ENCODE measurements at places on chromosomes 1 and 21.

DNA sequence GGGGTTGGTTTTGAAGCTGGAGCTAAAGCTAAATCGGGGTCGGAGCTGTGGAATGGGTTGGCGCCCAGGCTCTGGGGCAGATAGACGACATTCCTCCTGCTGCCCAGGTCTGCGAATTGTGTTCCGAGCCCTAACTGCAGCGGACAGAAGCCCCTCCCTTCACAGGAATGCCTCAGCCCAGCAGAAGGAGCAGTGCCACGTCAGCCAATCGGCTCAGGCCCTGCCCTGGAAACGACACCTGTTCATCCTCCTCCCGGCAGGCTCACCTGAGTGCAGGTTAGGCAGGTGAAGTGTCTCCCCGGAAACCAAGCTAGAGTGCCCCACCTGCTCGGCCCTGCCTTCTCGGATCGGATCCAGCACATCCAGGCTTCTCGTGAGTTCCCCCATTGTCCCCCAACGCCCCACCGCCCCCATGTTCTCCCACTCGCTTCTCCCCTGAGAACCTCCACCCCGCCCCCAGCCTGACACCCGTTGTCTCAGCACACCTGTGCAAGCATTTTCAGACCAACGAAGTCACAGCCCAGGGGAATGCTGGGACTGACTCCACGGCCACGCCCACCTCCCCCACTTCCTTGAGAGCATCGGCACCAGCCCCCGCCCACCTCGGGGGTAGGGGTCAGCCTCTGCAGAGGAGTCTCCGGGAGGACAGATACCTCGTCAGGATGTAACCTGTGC lies 775 bp downstream of the TMEM125 start:
- no peak for DNase-seq

DNA sequence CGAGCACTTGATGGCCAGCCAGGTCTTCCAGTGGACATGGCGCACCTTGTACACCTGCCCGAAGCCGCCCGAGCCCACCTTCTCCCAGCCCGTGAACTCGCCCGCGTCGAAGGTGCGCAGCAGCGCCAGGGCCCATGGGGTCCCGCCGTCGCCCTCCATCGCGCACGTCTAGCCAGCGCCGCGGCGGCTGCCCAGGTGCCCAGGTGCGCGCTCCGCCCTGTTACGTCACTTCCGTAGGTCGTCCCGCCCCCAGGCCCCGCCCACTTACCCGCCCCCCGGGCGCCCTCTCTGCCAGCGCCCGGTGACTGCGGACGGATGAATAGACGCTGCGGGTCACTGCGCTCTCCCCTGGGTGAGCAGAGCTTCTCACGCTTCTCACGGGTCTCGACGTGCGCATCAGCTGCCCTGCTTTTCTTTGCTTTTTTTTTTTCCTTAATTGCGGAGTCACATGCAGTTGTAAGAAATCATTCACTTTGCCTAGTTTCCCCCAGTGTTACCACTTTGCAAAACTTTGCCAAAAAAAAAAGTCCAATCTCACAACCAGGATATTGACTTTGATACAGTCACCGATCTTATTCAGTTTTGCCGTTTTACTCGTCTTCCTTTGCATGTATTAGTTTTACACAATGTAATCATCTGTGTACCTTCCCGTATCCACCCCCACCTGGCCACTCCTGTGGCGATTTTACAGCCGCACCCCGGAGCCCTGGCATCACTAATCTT lies at the start of gene RIPK4:
TSS of gene RIPK4 (minus strand) at position 170 of the 723 bp plus-strand sequence. CDS start at position 159, 11 bp downstream.
- DNase-seq, result no peak

GRCh38 chr1:17170571-17170970 lies 34.4 kb upstream of the PADI1 start:
- no peak for DNase-seq

GRCh38 chr21:18913914-18914313 lies 510.3 kb upstream of the TMPRSS15 start:
- DNase-seq, result no peak

- peak; percentile 71 for DNase-seq
Measured at GRCh38 chr1:245156736-245157505, 2.1 kb downstream of the KIF26B start.

- DNase-seq, result no peak
Measured at GRCh38 chr1:198121056-198121826, 35.6 kb upstream of the NEK7 start.

DNA sequence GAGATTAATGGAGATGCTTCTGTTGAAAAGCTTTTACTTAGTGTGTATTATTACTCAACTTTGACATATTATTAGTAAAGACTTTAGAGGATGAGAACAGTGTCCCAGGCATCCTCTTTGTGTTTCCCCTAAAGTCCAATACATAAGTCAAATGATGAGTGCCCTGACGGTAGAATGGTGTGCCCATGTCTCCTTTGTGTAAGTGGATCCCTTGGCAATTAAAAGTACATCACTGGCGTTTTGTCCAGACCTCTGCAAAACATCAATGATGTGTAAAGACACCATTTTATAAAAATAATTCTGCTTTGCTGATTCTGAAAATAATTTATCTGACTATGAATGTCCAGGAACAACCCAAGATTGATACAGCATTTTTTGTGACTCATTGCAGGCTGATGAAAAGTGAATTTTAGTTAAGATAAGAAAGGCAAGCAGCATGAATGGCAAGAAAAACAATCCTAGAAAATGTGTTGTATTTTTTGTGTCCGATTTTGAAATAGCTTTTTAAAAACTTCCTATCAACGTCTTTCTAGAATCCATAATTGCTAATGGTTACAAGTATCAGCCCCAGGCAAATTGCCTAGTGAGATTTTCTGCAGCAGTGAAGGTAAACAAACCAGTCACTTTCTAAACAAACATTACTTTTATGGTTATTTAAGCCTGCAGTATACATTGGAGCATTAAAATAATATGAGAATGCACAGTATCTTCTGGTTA lies 251.5 kb downstream of the PTPRC start:
- no peak for DNase-seq

GRCh38 chr1:5680600-5680999 lies 311.6 kb downstream of the NPHP4 start:
- no peak for DNase-seq

DNA sequence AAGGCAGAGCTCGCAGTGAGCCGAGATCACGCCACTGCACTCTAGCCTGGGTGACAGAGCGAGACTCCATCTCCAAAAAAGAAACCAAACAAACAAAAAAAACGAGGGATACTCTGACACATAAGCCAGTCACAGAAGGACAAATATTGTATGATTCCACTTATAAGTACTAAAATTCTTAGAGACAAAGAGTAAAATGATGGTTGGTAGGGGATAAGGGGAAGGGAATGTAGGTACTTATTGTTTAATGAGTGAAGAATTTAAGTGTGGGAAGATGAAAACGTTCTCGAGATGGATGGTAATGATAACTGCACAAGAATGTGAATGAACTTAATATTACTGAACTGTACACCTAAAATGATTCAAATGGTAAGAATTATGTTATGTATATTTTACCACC lies 66.7 kb upstream of the GUCA2A start:
- no peak for DNase-seq

DNA sequence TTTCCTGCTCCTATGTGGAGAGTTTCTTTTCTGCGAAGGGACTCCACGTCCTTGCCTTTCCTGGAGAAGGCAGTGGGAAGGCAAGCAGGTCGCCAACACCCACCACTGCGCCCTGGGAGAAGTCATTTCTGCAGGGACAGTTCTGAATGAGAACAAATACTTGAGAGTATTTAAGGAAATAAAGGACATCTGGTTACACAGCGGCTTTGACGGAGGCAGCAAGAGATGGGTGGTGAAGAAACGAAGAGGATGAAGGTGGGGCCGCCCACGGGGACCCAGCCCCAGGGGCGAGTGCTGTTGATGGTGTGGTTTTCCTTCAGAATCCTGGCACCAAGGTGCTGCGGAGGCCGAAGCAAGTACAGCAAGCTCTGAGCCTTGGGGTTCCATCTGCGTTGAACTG lies 75.5 kb downstream of the PSMG1 start:
- no peak for DNase-seq

DNA sequence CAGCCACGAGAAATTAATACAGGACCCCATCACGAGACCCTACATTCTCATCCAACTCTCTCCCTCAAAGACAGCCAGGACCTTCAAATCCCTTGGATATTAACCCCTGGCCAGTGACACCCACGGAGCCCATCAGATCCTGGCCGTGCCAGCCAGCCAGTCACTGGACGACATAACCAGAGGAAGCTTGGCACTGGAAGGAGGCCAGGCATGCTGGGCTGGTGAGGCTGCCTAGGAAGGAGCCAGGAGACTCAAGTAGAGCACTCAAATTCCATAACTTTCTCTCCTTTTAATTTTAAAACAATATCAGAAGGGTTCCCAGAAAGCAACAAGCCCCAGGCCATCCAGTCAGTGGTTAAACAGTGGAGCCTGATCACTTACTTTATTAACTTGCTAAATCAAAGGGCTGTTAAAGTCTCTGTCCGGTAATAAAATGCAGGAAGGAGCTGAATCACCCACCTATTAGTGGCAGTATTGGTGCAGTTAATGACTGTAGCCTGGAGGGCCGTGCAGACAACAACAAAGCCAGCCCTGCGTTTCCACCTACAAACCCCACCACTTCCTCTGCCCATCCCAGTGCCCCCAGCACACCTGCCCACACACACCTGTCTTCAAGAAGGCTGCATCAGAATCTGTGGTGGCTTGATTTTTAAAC lies 78.0 kb downstream of the HIVEP3 start:
- no peak for DNase-seq

DNA sequence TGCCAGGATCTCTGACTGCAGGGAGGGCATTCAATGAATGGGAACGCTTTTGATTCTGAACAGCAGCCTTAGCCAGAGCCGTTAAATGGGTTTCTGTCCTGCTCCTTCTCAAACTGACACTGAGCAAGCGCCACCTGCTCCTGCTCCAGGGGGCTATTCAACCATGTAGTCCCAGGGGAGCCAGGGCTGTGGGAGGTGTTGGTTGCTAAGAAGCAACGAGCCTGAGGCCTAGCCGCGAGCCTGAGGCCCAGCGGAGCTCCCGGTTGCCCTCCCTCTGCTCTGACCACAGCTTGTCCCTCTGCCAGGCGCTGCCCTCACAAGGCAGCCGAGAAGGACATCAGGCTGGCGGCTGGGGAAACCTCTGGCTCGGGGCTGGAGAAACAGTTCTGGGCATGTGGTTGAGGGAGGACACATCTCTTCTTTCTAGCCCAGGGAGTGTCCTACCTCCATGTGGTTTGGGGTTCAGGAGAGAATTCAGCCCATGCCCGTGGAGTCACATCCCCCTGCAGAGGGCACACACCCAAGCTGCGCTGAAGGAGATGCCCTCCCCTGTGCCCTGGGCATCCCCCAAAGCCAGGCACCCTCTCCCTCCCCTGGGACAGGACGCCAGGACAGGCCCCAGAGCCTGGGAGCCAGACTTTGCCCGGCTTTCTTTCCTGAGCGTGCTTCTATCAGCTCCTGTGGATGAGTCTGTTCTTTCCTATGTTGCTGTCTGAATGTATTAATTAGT lies 18.0 kb downstream of the PCP4 start:
- peak; percentile 58 for DNase-seq

GRCh38 chr21:39003982-39004633 lies 179.1 kb downstream of the PSMG1 start:
- DNase-seq, result no peak

- no peak for DNase-seq
Measured at GRCh38 chr1:78141531-78142231, 95.9 kb downstream of the GIPC2 start.

DNA sequence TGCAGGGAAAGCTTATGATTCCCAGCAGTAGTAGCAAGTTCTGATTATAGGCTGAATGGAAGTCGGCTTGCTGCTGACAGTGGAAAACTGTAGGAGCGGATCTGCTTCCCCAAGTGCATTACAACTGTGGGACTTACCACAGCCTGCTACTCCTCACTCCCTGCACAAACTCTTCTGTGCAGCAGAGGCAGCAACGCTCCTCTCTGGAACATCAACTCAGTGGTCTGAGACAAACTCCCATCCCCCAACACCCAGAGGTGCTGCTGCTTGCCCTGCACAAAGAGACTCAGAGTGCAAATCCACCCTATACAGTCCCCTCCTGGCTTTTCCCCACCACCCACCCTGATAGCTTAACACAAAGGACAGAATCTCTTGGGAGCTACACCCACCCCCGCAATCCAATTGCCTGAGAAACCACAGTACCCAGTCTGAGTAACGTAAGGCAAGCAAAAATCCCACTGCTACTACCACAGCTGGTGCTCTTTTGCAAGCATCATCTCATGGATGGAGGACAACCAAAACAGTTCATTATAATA lies 1455.2 kb downstream of the AMY1C start:
- DNase-seq, result no peak

DNA sequence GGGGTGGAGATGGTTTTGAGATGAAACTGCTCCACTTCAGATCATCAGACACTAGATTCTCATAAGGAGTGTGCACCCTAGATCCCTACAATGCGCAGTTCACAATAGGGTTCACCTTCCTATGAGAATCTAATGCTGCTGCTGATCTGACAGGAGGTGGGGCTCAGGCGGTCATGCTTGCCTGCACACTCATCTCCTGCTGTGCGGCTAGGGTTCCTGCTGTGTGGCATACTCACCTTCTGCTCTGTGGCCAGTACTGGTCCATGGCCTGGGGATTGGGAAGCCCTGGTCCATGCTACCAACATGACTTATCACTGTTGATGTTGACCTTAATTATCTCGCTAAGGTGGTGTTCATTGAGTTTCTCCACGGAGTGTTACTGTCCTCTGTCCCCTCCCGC lies 144.5 kb downstream of the NAV1 start:
- no peak for DNase-seq

DNA sequence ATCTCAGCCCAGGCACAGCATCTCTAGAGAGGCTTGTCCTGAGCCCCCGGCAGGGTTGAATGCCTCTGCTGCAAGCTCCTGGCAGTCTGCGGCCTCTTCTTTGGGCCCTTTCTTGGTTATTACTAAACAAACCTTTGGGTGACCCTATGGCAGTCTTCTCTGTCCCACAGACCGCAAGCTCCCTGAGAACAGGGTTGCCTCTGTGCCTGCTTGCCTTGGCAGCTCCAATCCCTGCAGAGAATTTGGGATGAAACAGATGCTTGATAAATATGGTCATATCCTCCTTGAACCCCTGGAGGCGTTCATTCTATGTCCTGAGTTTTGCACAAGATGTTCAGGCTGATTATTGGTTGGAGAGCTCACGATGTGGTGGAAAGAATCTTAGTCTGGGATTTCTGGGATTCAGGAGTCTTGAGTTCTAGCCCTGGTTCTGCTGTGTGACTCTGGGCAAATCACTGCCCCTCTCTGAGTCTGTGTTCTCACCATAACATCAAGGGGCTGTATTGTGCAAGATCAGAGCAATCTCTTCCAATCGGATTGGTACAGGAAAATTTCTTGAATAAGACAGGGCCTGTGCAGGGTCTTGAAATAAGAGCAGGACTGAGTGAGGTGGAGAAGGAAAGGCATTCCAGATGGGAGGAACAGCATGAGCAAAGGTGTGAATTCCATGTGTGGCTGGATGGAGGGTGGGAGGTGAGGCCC lies 49.6 kb downstream of the EDN2 start:
- no peak for DNase-seq

DNA sequence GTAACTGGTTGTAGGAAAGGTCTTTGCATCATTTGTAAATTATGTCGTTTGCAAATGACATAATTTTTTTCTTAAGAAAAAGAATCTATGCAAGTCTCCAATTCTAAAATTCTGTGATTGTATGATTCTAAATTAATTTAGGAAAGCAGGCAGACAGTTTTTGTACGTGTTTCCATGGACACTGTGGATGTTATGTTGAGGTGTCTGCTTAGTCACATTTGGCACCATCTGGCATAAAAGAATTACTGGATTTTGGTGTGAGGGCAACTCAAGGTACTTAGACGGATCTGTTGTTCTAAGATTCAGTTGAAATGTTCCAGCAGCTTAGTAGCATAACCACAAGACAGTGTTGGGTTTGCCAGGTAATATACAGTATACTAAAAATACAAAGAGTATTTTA lies 42.5 kb downstream of the C1orf21 start:
- no peak for DNase-seq

- DNase-seq, result no peak
Measured at GRCh38 chr1:7268983-7269382, 483.7 kb downstream of the CAMTA1 start.
